ENCODE measurements at places on chromosomes 4 and X.

DNA sequence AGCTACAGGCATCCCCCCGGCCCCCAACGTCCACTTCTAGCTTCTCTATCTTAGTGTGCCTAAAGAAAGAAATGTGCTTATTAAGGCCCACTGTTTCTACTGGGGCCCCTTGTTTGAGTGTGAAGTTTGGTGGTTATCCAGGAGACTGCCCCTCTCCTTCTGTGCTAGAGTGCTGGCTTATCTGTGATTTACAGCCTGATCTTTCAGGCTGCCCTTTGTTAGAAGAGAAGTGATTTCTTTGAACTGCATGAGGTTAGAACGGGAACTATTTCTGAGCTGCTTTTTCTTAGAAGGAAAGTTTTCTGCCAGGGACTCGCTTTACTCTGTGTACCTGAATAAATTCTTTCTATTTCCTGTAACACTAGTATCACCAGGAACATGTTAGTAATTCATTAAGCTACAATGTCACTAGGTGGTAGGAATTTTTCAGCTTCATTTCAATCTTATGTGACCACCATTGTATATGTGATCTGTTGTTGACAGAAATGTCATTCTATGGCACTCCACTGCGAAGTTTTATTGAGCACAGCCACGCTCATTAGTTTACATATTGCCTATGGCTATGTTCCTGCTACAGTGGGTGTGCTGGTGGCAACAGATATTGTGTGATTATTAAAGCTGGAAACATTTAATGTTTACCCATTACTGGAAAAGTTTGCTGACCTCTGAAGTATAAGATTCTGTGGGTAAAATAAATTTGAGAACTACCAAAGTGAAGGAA lies 193.8 kb upstream of the CXorf51B start:
- DNase-seq = no peak

- DNase-seq = no peak
Measured at GRCh38 chr4:167020410-167020809, 213.9 kb downstream of the SPOCK3 start.

DNA sequence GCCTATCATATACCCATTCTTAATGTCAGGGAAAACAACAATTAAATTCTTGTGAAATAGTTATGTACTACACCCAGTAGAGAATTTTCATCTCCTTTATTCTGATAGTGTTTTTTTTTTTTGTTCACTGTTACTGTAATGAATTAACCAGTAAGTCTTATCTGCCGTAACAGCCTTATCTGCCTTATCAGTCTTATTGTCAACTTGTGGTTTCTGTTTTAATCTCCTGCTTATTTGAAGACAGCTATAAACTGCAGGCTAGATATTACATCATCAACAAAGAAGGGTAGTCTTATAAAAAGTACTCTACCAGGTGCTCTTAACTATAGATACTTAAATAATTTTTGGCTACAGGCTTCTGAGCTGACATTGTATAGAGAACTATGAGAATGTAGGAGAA lies 79.5 kb downstream of the MAGEB5 start:
- DNase-seq = no peak

DNA sequence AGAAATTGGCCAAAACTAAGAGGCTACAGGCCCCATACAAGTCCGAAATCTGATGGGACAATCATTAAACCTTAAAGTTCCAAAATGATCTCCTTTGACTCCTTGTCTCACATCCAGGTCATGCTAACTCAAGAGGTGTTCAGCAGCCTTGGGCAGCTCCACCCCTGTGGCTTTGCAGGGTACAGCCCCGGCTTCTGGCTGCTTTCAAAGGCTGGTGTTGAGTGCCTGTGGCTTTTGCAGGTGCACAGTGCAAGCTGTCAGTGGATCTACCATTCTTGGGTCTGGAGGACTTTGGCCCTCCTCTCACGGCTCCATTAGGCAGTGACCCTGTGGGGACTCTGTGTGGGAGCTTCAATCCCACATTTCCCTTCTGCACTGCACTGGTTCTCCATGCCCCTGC lies 329.1 kb upstream of the MAD2L1 start:
- no peak for DNase-seq

- DNase-seq = no peak
Measured at GRCh38 chr4:11301075-11301660, 127.5 kb downstream of the HS3ST1 start.

DNA sequence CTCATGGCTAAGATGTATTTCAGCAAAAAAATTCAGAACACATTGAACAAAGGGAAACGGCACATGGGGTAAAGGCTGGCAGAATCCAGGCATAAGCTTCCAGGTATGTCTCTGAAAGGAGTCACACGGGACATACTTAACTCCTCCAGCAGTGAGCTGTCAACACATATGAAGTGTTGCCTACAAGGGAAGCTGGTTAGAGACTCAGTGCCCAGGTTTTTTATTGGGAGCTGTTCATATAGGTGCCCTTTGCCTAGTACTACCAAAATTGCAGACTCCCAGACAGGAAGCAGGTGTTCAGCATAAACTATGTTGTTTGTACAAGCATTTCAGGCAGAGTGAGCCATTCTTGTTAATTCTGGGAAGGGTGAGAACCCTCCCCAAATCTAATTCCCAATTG lies 77.4 kb upstream of the PUDP start:
- no peak for DNase-seq

GRCh38 chr4:94758700-94759399 lies 1.1 kb downstream of the BMPR1B start:
- DNase-seq = peak; percentile 15

DNA sequence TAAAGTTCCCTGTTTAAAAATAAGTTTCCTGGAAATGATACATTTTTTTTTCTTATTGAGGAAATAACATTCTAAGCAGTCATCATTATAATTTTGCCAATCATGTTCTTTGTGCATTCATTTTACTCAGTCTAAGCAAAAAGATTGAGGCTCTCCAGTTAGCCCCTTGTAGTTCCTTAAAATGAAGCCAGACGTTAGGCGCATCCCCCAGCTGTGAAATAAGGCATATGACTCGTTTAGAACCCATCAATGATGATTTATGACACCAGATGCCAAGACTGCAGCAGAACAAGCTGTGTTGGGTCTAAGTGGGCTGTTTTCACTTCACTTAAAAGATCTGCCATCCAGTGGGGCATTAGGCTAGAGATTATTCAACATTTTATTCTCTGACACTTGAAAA lies 17.0 kb downstream of the PDGFC start:
- DNase-seq = no peak

GRCh38 chr4:75512386-75513211 lies 1.6 kb downstream of the RCHY1 start:
- no peak for DNase-seq

- DNase-seq = no peak
Measured at GRCh38 chrX:154730253-154730891, 20.5 kb downstream of the GAB3 start.

DNA sequence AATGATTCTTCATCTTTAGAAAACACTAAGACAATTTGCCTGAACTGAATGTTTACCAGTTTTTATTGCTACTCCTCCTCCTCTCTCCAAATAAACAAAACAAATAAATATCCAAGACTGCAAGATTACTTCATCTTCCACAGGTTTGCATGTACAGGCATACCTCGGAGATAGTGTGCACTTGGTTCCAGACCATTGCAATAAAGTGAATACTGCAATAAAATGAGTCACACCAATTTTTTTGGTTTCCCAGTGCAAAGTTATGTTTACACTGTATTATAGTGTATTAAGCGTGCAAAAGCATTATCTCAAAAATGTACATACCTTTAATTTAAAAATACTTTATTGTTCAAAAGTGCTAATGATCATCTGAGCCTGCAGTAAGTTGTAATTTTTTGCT lies 53.3 kb downstream of the FBXL5 start:
- no peak for DNase-seq

GRCh38 chr4:73520821-73521220 lies 39.3 kb downstream of the AFM start:
- DNase-seq = peak; percentile 14

- no peak for DNase-seq
Measured at GRCh38 chrX:105608745-105609144, 213.6 kb upstream of the NRK start.

GRCh38 chrX:30343206-30343605 lies 34.0 kb upstream of the NR0B1 start:
- no peak for DNase-seq

DNA sequence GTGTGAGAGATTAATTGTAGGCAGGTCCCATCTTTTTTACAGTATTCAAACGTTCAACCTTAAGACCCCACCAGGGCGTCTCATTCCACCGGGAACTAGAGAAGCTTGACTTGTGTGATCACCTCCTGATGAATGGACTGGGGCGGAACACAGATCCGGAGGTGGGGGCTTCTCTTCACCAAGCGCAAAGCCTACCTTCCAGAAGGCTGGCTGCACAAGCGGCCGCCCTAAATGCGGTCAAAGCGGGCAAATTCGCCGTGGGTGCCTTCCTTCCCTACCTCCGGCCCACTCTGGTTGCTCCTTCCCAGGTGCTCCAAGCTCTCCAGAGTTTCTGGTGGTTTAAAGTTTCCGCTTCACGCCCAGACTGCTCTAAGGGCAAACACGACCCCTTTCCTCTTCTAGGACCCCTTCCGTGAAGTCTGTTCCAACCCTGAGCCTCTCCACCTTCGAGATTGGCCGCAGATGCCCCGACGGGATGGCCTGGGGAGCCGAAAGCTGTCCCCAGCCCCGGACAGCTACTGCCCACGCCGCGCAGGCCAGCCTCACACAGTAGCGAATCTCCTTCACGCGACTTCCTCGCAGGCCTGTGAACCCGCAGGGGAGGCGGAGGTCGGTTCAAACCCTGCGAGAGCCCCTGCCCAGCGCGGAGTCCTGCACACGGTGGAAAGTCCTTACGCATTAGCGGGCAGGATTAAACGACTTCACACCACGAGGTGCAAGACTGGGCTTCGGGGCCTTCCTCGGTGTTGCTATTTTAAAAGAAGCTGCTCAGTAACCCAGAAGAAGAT lies 1.6 kb upstream of the WWC2 start:
- peak; percentile 32 for DNase-seq

GRCh38 chrX:153450114-153450948 lies 4.5 kb upstream of the TREX2 start:
- no peak for DNase-seq

DNA sequence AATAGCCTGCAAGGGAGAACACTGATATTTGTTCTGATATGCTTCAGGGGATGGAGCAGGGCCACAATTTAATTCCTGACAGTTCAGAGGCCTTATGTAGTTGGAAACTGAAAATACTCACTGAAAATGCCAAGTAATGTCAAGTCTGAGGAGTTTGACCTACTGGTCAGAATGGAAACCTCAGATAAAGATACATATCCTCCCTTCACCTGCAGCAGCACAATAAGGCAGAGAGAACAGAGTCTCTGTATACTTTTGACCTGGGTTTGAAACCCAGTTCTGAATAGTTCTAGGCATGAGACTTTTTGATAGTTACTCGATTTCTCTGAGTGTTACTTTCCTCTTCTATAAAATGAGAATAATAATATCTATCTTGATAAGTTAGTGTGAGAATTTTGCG lies 65.8 kb upstream of the TRPC5 start:
- no peak for DNase-seq

DNA sequence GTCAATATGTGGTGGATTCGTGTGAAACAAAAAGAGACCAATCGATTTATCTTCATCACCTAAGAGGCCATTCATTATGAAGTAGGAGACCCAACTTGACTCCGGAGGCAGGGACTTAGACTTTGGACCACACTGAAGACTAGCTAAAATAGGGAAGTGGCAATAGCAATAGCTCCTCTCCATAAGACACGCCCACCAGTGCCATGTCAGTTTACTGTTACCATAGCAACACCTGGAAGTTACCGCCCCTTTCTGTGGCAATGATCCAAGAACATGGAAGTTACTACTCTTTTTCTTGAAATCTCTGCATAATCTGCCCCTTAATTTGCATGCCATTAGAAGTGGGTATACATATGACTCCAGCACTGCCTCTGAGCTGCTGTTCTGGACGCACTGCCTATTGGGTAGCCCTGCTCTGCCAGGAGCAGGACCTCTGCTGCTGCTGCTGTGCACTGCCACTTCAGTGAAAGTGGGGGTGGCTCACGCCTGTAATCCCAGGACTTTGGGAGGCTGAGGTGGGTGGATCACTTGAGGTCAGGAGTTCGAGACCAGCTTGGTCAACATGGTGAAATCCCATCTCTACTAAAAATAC lies 163.2 kb downstream of the PRKX start:
- DNase-seq = no peak

DNA sequence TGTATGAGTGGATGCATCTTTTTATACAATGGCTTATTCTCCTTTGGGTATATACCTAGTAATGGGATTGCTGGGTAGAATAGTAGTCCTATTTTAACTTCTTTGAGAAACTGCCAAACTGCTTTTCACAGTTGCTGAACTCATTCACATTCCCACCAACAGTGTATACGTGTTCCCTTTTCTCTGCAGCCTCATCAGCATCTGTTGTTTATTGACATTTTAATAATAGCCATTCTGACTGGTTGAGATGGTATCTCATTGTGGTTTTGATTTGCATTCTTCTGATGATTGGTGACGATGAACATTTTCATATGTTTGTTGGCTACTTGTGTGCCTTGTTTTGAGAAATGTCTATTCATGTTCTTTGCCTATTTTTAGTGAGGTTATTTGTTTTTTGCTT lies 687.0 kb upstream of the EPHA5 start:
- DNase-seq = no peak

Data from neuronal stem cell (in vitro differentiated cells).